HepG2 (cell line): ENCODE measurements at places on chromosomes 1 and 21. TPM values are rescaled to one million over a fixed set of nuclear protein-coding genes. Genes with fewer than 3 reads are reported as not detected.

- DNase-seq = peak; percentile 88
These were observed 4.8 kb downstream of the OVGP1 start for GRCh38 chr1:111422546-111423391.

DNA sequence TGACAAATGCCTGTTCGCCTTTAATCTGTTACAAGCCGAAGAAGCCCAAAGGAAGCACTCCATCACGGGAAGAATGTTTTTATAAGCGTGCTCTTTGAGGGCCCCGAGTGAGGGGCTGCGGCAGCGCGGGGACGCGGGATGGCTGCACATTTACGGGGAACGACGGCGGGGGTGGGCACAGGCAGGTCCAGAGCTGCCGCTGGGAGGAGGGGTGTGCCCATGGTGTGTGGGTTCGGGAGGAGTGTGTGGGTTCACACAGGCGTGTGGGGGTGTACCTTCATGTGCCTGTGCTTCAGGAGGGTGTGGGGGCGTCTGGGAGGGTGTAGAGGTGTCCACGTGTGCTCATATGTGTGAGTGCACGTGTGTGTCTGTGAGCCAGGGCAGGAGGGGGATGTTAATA, 155.9 kb upstream of the ZC3H12A start:
- DNase-seq = no peak

DNA sequence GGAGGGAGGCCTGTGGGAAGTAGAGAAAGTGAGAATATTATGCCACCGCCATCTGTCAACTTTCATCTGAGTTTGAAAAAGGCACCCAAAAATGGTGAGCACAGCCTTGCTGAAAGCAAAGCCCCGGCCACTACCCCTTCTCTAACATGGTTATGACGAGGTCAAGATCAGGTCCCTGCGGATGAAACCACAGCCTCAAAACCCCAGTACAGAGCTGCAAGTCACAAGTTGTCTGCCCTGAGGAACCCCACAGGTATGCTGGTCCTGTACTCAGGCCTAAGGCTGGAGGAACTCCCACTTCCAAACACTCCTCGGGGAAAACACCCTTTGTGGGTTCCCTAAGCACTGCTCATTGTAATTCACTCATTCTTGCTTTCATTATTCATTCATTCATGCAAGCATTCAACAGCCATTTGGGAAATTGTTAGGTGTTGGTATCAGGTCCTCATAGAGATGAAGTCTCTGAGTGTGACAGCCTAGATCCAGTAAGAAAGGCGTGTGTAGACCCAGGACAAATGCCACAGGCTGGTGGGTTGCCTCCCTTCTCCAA, 216.6 kb upstream of the EDN2 start:
- DNase-seq = no peak

Gene SLC39A1
- 47.5 and 78.4 TPM in 2 replicates for total RNA-seq

- DNase-seq = no peak
These were observed 40.2 kb upstream of the MACF1 start for GRCh38 chr1:39164256-39164655.

DNA sequence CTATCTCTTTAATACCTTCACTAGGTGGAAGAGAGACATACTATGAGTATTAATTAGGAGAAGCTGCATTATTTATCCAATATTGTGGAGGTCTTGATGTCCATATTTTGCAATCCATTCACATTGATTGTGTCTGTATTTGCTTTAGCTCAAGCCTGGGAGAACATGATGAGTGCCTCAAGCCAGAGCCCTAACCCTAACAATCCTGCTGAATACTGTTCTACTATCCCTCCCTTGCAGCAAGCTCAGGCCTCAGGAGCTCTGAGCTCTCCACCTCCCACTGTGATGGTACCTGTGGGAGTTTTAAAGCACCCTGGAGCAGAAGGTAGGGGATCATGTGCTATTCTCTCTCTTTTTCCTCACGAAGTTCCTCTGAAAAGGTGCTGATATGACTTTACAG, 99.5 kb downstream of the CC2D1B start:
- DNase-seq = no peak

Gene FAM229A
- 0.31 and 3.2 TPM in 2 replicates for total RNA-seq

Gene PDPN
- total RNA-seq = not detected in 2 replicates

- no peak for DNase-seq
These were observed 52.7 kb upstream of the EIF4G3 start for GRCh38 chr1:21229246-21230000.

Gene AQP10
- not detected in 2 replicates for total RNA-seq

DNA sequence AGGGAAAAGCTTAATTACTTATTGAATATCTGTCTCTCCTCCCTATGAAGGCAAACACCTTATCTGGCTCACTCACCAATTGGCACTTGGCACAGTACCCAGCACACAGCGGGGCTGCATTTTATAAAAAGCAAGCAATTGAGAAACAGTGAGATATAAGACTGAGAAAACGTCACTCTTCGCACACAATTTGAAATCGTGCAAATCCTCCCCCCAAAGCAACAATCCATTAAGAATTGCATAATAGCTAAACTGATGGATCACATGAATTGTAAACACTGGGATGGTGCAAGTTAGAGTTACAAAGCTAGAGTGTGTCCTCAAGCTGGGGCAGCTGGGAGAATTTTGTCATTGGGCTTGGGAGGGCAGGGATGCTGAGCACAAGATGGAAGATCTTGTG, 27.1 kb downstream of the PRDX6 start:
- no peak for DNase-seq

GRCh38 chr21:40386294-40386911, 460.6 kb downstream of the DSCAM start:
- DNase-seq = no peak

Gene PROX1
- total RNA-seq = 30.2 and 48.5 TPM in 2 replicates

Gene SNX7
- 33.5 and 45.2 TPM in 2 replicates for total RNA-seq

Gene AADACL3
- total RNA-seq = not detected in 2 replicates

Gene OR2M4
- total RNA-seq = not detected in 2 replicates

Gene S100A3
- 2.5 and 2.8 TPM in 2 replicates for total RNA-seq

GRCh38 chr1:150971583-150972416, 2.8 kb downstream of the CERS2 start:
- DNase-seq = peak; percentile 87

DNA sequence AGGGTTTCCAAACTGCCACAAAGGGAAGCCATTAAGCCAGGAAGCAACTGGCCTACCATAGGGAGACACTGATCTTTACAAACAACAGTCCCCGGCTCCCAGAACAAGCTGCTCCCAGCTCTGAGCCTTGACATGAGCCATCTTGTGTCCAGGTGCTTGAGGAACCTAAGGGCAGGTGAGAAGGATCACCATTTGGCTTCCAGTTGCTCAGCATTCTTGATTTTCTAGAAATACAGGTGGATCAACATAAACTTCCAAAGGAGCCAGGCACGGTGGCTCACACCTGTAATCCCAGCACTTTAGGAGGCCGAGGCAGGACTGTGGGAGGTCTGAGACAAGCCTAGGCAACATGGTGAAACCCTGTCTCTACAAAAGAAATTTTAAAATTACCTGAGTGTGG, 21.6 kb downstream of the ZBTB17 start:
- no peak for DNase-seq

DNA sequence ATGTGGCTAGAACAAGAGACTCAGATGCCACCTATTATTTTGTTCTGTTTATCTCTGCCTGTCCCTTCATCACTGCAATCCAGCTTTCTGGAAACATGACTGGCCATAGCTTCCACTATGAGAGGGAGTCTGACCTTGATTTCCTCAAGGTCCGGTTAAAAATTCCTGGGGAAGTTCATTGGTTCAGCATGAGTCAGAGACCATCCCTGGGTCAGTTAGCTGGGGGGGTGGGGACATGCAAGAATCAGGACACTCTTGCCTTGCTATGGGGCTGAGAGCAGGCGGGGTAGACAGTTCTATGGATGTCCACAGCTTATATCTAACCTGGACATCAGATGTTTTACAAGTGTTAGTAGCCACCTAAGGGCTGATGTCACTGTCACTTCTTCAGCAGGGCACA, 81.1 kb downstream of the TENT5C start:
- DNase-seq = peak; percentile 58

Gene AMIGO1
- total RNA-seq = 1.00 and 1.3 TPM in 2 replicates

- DNase-seq = no peak
These were observed 20.5 kb upstream of the PDC start for GRCh38 chr1:186481303-186481888.

DNA sequence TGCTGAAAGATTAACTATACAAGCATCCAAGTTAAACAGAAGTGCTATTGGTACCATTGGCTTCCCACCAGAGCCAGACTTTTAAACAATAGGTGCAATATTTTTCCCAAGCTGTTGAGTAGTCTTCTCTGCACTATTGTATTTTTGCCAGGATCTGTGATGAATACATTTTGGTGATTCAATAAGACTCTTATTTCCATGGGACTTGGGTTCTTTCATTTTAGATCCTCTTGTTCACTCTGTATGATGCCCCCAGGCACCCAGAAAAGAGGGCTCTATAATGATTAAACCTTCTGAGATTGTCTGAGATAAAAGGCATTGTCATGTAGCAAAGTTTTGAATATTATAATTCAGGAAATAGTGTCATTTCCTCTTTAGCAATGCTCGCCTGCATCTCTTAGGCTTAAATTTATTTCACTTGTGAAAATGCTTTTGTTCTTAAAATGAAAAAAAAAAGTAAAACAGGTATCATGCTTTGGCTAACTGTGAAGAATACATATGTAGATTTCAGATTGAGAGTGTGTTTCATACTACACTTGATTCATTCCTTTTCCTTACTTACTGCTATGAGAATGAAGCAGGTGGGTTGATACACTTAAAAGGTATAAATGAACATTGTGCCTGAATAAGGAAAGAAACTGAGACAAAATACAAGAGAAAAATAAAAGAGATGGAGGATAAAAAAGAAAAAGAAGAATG, 275.0 kb downstream of the HMCN1 start:
- no peak for DNase-seq

DNA sequence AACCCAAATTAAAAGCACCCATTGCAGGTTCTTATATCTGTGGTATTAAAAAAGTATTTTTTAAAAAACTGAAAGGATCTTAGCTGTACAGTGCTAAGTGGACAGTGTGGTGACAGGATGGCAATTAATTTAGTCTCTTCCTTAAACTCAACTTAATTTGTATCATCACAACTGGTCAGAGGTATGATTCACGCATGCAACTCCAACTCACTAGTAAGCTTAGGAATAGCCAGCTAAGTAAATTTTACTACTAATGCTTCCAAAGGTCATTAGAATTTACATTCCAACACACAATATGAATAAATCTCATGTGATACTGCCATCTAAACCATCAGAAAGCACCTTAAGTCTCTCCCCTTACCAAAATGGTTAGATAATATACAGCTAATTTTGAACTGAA, 35.4 kb downstream of the ENAH start:
- DNase-seq = no peak

Gene SPATA45
- 0.64 and 0.86 TPM in 2 replicates for total RNA-seq

Gene FDPS
- total RNA-seq = 519 and 610 TPM in 2 replicates

- no peak for DNase-seq
These were observed 262.4 kb downstream of the PTPRC start for GRCh38 chr1:198901266-198901665.

DNA sequence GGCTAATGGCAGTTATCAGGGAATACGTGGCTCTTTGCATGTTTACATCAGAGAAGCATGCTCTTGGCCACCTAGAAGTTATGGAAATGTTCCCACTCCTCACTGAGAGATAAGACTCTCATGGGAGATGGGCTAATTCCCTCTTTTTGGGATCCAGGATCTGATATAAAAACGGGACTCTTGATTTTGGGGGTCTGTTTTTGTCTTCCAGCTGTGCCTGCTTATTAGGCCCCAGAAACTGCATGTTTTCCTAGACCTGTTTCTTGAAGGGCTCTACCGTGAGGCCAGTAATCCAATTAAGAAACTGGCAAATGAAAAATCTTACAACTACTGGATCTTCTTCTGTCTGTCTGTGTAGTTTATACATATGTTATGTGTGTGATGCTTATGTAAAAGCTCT, 47.0 kb upstream of the PTCH2 start:
- no peak for DNase-seq

Gene C1orf141
- total RNA-seq = not detected in 2 replicates

Gene NES
- 12.7 and 16.6 TPM in 2 replicates for total RNA-seq

DNA sequence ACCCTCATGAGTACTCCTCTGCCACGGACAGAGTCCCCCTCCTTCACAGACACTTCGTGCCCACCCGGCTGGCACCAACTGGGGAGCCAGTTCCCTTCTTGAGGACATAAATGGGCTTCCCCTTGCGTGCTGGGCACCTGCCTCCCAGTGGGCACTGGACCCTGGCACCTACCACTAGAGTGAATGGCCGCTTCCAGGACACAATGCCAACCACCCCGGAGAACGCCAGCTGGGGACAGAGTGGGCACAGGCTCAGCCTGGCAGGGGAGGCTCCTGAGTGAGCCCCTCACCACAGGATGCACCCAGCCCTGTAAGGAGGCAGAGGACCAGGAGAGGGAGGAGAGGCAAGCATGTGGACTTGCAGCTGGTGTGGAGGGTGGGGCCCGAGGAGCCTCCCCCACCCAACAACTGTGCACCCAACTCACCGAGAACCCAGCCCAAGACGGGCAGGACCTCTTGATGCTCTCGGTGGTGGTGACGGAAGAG, 1.0 kb downstream of the ENTREP3 start:
- DNase-seq = no peak

DNA sequence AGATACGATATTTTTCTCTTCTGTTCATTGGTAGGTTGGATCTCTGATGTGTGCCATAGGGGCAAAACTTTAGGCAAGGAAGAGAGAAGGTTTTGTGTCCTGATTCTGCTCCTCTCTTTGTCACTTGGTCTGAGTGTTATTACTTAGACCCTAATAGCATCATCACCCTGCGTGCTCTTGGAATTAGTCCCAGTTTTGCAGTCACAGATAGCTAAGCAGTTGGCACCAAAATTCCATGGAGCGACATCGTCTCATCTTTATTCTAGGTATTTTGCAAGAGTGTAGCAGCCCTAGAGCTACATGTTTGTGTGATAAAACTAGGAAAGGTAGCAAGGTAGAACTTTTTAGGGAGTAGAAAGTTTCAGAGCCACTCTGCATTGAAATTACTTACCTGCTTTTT, 23.8 kb downstream of the PIP5K1A start:
- no peak for DNase-seq

DNA sequence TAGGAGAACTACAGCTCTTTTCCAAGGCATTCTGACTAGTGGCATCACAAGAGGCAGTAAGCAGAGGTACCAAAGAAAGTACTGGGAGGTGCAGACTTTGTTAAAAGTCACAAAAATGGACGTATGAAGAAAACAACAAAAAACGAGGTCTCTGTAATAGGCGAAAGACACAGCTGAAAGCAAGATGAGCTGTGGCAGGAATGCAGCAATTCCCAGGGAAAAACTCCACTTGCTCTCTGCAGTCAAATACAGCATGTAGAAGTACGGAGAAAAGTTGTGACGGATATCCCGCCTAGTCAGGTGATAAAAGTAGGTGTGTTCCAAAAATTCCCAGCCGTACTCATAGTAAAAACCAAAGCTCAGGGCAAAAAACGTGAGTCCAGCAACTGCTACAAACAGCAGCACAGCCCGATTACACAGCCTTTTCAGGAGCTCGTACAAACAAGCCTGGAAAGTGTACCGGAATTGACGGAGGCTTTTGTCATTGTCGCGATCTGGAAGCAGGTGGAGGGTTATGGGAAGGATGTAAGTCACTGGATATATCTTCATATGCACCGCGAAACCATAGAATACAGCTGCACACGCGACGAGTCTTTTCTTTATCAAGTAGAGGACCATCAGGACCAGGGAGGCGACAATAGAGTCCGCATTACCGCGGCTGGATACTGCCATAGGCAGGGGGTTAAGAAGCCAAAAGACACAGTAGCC, 979 bp downstream of the PIGM start:
- DNase-seq = no peak

GRCh38 chr1:28756846-28757245, 20.1 kb downstream of the YTHDF2 start:
- no peak for DNase-seq

Gene AKIRIN1
- total RNA-seq = 123 and 154 TPM in 2 replicates
